ENCODE measurements at places on chromosomes 13 and 19. TPM values are rescaled to one million over a fixed set of nuclear protein-coding genes. Genes with fewer than 3 reads are reported as not detected.

Gene KLK4
- total RNA-seq, result not detected

Gene CAPN12
- 0.59 TPM for total RNA-seq

Gene DHPS
- total RNA-seq, result 73.8 TPM

Gene SPC24
- 35.4 TPM for total RNA-seq

Gene RGS9BP
- 0.83 TPM for total RNA-seq

Gene SNRNP70
- 183 TPM for total RNA-seq

Gene ANGPTL8
- total RNA-seq, result not detected

Gene ATP4A
- not detected for total RNA-seq

Data from mammary epithelial cell (primary cell).